Fibroblast of lung (primary cell): ENCODE measurements at places on chromosomes 16 and 17. TPM values are rescaled to one million over a fixed set of nuclear protein-coding genes. Genes with fewer than 3 reads are reported as not detected.

The ARRB2 gene
- 4.6 and 8.3 TPM in 2 replicates for polyA plus RNA-seq

The CD300LB gene
- not detected in 2 replicates for polyA plus RNA-seq

The RCVRN gene
- not detected in 2 replicates for polyA plus RNA-seq

The TPSB2 gene
- not detected in 2 replicates for polyA plus RNA-seq

The ELMO3 gene
- 0.36 and 0.42 TPM in 2 replicates for polyA plus RNA-seq

The MYADML2 gene
- not detected in 2 replicates for polyA plus RNA-seq

GRCh38 chr16:65235339-65236177 is 113.7 kb upstream of the CDH11 start:
- no peak for DNase-seq

DNA sequence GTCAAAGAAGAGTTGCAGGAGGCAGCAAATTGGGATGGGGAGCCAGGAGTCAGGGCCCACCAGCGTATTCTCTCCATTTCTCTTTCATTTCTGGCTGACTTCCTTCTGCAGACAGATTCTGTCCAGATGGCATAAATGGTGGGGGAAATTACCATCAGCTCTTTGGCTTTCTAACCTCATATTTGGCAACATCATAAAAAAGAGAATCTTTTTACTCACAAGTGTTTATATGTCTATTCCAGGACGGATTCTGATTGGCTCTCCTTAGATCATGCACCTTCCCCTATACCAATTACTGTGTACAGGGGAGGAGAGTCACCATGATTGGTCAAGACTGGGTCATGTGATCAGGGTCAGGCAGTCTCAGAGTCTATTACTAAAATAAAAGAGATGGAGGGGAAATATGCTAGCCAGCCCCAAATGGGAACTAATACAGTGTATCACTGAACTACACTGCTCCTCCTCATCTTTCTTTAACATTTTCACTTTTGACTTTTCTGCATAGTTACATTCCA is 537.1 kb upstream of the EEF2KMT start:
- DNase-seq = no peak

DNA sequence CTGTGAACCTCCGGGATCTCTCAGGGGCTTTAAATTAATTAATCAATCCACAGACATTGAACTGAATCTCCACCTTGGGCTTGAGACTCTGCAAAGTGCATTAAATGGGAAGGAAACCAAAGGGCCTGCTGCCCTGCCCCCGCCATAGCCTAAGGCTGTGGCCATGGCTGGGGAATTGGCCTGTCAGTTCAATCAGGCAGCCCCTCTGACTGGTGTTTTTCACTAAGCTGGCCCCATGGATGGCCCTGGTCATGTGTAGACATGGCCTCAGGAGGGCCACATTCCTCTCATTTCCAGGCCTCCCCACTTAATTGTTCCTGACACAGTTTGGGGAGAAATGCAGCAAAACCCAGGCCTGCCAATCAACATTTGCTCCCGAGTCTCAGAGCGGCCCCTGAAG is 499.8 kb downstream of the WWOX start:
- DNase-seq = no peak

DNA sequence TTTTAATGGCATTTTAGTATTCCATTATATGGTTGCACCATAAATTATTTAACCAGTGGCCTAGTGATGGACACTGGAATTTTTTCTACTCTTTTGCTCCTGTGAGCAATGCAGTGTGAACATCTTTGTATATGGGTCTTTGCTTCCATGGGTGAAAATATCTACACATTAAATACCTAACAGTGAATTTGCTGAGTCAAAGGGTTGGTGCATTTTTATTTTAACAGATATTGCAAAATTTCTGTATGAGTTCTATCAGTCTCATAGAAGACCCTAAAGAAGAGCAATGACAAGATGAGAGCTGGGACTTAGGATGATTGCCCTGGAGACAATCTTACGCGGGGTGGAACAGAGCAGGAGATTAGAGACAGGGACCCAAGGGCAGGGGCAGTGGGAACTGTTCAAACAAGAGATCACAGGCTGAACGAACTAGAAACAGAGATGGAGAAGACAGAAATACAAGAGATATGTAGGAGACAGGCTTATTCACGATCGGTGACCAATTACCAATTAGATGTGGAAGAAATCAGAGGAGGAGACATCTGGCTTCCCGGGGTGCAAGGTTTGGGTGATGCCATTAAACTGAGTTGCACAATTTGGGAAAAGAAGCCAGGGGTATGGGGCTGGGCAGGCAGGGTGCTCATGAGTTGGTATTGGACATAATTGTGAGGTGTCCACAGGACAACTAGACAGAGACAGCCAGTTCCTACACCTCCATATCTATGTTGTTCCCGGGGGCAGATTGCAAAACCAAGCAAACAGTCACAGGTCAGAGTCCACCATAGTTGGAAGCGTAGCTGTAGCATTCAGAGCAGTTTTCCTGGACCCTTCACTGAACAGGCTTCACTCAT is 39.9 kb upstream of the LONP2 start:
- DNase-seq = no peak

DNA sequence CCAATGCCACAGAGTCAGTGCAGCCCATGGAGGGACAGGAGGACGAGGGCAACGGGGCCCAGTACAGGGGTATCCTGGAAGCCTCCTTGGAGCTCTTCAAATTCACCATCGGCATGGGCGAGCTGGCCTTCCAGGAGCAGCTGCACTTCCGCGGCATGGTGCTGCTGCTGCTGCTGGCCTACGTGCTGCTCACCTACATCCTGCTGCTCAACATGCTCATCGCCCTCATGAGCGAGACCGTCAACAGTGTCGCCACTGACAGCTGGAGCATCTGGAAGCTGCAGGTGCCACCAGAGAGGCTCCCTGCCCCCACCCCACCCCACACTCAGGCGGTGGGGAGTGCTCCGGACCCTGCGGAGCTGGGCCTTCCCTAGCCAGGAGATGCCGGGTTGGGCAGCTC is 16.6 kb downstream of the TRPV2 start:
- DNase-seq = no peak

GRCh38 chr16:68361485-68361884 is 50.7 kb downstream of the PRMT7 start:
- no peak for DNase-seq
